NT2/D1 (cell line): ENCODE measurements at places on chromosomes 2 and 18.

GRCh38 chr2:98751748-98752147, 20.8 kb upstream of the MGAT4A start:
- DNase-seq = no peak

DNA sequence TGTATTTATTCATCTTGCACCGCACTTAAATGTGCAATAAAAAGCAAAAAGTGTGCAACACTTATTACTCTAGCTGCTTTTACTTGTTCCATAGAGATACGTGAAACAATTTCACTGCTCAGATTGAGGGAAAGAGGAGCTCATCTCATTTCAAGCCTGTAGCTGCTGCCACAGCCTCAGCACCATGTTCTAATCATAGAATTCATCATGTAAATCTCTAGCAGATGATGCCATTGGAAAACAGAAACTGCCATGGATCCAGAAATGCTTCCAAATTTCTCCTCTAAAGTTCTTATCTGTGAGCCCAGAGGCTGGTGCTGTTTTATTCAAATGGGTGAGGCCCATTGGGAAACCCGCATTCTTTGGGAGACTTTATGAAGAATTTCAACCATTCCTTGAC, 2.0 kb downstream of the CDC42EP3 start:
- DNase-seq = no peak

DNA sequence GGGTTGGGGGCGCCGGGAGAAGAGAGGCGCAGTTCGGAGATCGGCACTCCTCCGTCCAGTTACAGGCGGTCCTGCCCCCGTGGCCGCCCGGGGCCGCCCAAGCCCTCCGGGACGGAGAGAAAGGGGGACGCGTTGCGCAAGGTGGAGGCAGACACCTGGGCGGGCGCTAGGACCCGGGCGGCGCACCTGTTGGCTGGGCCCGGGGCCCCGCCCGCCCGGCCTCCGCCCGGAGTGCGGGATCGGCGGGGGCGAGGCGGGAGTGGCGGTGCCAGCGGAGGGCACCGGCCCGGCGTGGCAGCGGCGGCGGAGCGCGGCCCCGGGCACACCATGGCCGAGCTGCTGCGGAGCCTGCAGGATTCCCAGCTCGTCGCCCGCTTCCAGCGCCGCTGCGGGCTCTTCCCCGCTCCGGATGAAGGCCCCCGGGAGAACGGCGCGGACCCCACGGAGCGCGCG, at the start of gene SGPP2:
Gene SGPP2, plus strand, starts transcription at position 268 of the 453 bp plus-strand sequence. Its CDS starts 60 bp downstream, at position 328.
- no peak for DNase-seq

DNA sequence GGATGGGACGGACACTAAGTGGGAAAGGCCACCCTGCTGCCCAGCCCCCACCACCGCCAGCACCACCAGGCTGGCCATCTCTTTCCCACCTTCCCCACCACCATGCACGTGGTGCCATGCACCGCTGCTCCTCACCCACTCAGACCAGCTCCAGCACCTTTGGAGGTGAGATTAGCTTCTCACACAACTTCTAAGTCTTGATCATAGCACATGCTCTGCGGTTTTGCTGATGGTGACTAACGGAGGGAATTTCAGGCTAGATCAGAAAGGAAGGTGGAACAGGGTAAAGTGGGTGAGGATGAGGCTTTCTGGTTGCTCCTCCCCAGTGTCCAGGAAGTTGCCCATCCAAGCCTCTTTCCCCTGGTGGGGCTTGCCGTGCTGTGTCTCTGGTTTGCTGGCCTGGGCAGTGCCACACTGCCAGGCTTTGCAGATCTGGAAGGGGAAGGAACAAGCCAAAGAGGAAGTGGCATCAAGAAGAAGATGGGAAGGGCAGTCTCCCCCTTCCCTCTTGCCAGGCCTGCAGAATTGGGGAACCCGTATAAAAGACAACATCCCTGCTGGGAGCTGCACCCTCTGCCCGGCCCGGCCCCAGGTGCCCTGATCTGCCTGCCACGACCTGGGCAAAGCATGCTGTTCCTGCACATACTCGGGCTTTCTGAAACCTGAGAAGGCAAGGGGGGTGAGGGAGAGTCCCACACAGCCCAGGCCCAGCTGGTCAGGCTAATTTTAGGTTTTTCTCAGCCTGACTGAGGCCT, 44.3 kb upstream of the CAB39 start:
- no peak for DNase-seq

DNA sequence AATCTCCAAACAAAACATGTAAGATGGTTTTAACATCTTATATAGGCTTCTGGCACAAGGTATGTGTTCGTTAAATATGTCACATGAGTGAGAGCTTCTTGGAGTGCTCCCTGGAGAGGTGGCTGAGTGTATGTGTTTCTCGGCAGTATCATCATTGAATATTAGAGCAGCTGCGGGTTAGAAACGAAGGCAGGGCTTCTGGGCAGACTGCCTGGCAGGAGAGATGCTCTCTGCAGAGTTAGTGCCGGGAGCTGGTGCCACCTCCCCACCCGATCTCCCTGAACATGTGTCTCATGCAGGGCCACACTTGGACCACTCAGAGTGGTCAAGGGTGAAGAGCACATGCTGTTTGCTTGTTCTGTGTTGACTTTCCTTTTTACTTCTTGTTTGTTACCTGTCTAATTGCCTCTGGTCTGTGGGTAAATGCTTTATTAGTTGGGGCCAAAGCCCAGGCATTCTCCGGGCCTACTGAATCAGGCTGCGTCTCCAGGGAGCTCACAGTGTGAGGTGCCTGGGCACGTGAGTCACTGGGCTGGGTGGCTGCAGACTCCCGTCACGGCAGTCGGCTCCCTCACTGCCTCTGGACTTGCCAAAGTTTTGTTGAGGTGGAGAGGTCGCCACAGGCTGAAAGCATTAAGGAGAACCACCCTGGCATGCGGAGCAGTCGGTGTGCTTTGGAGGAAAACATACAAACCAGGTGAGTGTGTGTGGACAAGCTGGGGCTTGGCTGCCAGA, 246.6 kb downstream of the FHOD3 start:
- DNase-seq = no peak

GRCh38 chr2:875687-876615, 74.7 kb upstream of the SNTG2 start:
- DNase-seq = no peak

DNA sequence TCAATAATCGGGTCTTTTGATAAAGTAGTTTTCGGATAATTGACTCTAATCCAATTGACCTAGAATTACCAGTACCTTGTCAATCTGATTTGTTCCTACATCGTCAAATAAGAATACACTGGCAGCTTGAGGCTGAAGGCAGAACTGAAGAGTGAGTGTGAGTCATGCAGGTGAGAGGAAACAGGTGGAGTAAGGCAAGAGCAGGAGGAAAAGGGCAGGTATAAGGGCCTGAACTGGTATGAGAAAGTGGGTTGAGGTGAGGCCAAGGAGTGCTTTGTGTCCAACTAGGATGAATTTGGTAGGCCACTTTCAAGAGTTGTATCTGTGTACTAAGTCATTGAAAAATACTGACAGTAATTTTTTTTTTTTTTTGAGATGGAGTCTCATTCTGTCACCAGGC, 186.0 kb downstream of the ZNF385B start:
- DNase-seq = no peak
